ENCODE measurements at places on chromosomes 13 and 19.

- no peak for DNase-seq
Observed at GRCh38 chr19:918481-919198, 1.5 kb downstream of the KISS1R start.

GRCh38 chr19:5585461-5586299 lies 17.9 kb upstream of the TINCR start:
- peak; percentile 85 for DNase-seq

GRCh38 chr19:31545777-31546176 lies 196.5 kb upstream of the TSHZ3 start:
- DNase-seq = no peak

GRCh38 chr19:48403606-48404005 lies 10.1 kb downstream of the GRIN2D start:
- DNase-seq = peak; percentile 73

DNA sequence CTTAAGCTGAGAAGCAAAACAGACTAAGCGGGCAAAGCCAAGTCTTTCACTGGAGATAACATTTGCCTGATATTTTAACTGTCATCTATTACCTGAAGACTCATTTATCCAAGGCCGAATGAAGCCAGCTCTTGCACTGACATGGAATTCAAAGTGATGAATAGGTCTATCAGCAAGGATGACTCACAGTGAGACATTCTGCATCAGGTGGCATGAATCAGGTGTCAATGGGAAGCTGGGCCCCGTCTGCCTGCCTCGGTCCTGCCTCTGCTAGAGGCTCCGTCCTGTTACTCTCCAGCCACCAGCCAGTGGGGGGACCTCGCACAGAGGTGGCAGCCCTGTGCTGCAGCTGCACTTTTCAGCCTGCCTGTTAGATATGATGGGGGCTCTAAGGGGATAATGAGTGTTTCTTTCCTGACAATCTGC lies 23.5 kb downstream of the STARD13 start:
- DNase-seq = peak; percentile 39

DNA sequence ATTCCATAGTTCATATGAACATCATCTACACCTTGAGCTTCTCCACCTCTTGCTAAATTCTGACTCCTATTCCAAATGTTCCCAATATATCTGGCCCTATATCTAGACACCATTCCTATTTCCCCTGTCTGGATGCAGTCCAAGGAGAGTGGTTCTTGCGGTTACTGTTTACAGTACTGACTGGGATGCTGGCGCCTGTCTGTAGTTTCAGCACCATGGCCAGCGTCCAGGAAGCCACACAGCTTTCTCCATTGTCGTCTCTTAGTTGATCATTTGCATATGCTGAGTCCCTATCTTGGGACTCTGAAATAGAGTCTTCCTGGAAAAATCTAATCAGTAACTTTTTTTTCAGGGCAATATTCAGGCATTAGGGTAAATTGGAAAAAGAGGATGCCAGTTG lies 14.9 kb downstream of the LAIR2 start:
- DNase-seq = peak; percentile 79

GRCh38 chr19:48330012-48330681 lies 4.8 kb downstream of the EMP3 start:
- DNase-seq = no peak

GRCh38 chr19:20151617-20152145 lies 15.3 kb upstream of the ZNF486 start:
- no peak for DNase-seq

GRCh38 chr13:27631156-27631555 lies 9.5 kb downstream of the POLR1D start:
- DNase-seq = no peak

GRCh38 chr13:76837801-76838200 lies 48.4 kb downstream of the KCTD12 start:
- DNase-seq = no peak

DNA sequence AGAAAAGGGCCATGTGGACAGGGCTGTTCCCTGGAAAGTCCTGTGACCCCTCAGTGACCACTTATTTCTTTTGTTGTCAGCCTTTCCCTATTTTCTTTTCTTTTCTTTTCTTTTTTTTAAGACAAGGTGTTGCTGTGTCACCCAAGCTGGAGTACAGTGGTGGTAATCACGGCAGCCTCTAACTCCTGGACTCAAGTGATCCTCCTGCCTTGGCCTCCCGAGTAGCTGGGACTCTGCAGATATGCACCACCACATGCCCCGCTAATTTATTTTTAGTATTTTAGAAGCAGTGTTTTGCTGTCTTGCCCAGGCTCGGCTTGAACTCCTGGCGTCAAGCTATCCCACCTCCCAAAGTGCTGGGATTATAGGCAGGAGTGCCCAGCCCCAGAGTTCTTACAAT lies 1.1 kb upstream of the GPI start:
- no peak for DNase-seq

Data from SJCRH30 (cell line).